ENCODE measurements at places on chromosomes 11 and 22.
A peak's percentile ranks its signal among the peaks of the same experiment; 100 is the strongest.

- DNase-seq = peak; percentile 53
These were observed 147.2 kb downstream of the TRPC6 start for GRCh38 chr11:101436511-101437142.

- peak; percentile 95 for DNase-seq
These were observed at the start of gene VWA5A for GRCh38 chr11:124114942-124115781. Gene VWA5A, plus strand, starts transcription at chr11:124115450. Its CDS starts 2,062 bp downstream, at chr11:124117512.

DNA sequence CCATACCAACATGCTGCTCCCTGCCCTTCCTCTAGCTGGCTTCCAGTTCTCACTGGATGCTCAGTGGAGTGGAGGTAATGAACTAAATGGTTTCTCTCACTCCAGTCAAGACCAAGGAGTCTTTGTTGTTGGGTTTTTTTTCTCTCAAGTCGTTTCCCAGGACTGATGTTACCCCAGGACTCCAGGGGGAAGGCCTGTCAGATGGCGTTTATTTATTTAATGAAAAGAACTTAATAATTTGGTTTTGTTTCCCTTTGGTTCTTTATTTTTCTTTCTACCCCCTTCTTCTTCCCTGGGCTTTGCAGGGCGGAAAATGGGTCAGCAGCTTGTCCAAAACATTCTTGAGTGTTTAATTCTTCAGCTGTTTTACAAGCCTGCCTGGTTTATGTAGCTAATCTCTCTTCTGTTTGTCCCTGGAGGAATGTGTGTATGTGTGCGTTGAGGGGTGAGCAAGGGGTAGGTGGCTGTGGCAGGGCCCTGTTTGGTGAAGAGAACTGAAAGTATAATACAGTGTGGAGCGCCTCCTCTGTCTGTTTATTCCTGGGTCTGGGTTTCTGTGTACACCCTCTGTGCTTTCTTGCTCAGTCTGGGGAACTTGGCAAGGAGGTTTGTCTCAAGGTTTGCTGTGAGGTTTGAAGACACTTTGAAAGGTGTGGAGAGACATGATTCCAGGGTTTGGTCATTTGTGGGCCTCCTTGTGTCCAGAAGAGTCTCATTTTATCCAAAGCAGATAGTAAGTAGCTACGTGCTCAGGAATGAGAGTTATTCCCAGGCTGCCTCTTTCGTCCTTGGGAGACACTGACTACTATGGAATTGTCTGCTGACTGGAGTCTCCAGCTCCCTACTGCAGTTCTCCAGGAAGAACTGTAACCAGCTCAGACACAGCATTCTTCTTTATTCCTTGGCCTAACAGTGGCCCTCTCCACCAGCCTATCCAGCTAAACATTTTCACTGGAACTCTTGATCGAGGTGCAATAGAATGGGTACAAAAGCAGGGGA, 175.5 kb downstream of the ADAMTS15 start:
- no peak for DNase-seq

DNA sequence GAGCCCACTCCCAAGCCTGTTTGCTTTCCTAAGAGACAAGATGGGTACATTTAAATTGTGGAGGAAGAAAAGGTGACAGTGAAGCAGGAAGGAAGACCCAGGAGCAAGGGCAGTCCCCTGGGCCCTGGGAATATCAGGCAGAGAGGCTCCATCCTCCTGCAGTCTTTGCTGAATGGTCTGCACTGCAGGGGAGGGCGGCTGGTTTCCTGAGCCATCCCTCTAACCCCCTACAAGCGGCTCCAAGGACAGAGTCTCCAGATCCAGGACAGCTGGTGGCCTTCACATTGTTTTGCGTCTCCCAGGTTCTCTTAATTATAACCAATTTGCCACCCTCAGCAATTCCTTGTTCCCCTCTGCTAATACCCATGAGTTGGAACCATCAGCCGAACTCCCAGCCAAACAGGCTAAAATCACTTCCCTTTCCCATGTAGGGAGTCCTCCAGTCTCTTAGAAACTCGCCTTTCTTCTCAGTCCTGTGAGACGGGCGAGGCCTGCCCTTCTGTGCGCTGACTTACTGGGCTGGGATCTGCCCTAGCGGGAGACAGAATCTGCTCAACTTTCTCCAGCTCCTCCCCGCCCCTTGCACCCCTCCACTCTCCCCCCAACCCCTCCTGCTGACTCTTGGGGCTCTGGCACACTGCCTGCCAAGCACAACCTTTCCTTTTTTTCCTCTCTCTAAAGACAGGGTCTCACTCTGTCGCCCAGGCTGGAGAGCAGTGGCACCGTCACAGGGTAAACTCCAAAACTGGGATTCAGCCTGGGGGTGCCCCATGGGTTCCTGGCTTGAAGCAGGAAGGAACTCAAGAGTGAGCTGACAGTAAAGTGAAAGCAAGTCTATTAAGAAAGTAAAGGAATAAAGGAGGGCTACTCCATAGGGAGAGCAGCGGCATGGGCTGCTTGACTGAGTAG, 53.4 kb upstream of the EMID1 start:
- peak; percentile 26 for DNase-seq

- DNase-seq = no peak
These were observed 276.4 kb upstream of the PLET1 start for GRCh38 chr11:112537026-112537425.

DNA sequence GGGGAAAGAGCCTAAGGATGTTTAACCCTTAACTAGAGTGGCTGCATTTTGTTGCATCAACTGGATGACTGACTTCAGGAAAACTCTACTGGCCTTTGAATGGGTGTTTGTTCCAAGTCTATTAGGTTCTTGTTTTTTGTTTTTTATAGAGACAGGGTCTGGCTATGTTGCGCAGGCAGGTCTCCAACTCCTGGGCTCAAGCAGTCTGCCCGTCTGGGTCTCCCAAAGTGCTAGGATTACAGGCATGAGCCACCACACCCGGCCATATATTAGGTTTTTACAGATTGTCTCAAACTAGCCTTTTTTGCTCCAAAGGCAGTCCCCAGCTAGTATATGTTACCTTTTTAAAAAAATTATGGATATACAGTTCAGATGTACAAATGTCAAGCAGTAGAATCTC, 1.1 kb downstream of the SMARCB1 start:
- no peak for DNase-seq

DNA sequence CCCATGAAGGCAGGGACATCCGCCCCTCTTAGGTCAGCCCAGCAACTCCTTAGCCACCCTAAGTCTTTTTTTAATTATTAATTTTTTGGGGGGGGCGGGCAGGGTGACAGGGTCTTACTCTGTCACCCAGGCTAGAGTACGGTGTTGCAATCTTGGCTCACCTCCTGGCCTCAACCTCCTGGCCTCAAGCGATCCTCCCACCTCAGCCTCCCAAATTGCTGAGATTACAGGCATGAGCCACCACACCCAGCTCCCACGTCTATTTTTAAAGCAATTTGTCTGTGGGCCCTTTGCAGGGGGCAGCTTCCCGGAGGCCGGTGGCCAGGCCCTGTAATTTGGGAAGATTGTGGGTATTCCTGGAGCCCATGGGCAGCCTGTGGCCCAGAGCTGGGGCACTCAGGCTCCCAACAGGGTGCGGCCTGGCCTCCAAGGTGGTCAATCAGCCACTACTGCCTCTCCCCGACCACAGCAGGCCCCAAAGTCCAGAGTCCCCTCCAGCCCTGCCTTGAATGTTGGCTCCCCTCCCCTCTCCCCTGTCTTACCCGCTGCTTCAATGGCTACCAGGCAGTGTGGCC, 27.2 kb downstream of the CREB3L1 start:
- DNase-seq = no peak

- DNase-seq = no peak
These were observed 26.3 kb downstream of the STK33 start for GRCh38 chr11:8567602-8568198.

- DNase-seq = no peak
These were observed 62.7 kb downstream of the LIF start for GRCh38 chr22:30183861-30184278.

DNA sequence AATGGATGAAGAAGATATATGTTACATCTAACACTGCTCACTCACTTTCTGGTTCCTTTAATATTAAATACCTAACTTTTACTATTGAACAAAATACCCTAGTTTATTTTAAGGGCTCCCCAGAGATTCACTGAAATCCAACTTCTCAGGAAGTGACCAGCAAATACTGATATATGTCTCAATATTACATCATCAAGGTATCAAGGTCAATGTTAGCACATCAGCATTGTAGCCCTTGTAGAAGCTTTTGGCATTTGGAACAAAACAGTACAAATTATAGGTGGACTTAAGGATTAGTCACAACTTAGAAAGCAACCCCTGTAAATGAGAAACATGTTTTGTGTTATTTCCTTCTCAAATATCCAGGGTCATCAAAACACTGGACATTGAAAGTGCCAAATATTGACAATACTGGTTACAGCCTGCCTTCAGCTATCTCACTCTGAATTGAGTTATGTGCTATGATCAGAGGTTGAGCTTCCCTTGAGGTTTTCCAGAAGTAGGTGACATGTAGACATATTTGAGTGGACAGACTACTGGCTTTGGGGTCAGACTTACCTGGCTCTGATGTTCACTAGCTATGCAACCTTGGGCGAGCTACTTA, 1.9 kb upstream of the ATL3 start:
- DNase-seq = no peak

- DNase-seq = no peak
These were observed 1.6 kb downstream of the CPT1A start for GRCh38 chr11:68839911-68840641.

GRCh38 chr22:30968015-30968923, at the start of gene MORC2:
Gene MORC2, minus strand, starts transcription at chr22:30968774. Its CDS starts 885 bp downstream, at chr22:30967889.
- DNase-seq = no peak

- DNase-seq = no peak
These were observed 309.3 kb downstream of the CASP12 start for GRCh38 chr11:104588970-104589369.

DNA sequence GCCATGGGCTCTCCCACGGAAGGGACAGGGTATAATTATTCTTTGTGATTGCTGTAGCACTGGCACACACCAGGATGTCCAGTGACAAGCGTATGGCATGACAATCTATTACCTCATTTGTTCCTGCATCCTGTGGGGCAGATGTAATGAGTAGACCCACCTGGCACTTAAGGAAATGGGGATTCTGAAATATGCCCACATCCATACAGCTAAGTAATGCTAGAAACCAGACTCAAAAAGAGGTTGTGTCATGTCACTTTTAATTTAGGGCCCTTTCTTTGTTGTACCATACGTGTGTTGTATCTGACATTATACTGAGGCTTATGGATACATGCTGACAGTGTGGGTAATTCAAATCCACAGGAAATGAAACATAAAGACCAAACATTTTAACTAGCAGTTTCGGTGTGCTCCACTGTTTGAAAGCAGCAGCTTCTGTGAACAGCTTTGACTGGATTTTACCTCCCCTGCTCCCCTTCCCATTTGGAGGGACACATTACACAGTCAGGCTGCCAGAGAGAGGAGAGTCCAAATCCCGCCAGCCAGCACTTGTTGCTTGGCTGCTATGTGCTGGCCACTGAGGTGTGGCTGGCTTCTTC, 21.2 kb downstream of the GRAMD1B start:
- no peak for DNase-seq

- DNase-seq = no peak
These were observed 11.2 kb upstream of the TMEM184B start for GRCh38 chr22:38284042-38284402.

GRCh38 chr22:26485013-26485412, 1.3 kb downstream of the SRRD start:
- no peak for DNase-seq

- DNase-seq = no peak
These were observed 154.9 kb downstream of the TRPC6 start for GRCh38 chr11:101428918-101429317.

DNA sequence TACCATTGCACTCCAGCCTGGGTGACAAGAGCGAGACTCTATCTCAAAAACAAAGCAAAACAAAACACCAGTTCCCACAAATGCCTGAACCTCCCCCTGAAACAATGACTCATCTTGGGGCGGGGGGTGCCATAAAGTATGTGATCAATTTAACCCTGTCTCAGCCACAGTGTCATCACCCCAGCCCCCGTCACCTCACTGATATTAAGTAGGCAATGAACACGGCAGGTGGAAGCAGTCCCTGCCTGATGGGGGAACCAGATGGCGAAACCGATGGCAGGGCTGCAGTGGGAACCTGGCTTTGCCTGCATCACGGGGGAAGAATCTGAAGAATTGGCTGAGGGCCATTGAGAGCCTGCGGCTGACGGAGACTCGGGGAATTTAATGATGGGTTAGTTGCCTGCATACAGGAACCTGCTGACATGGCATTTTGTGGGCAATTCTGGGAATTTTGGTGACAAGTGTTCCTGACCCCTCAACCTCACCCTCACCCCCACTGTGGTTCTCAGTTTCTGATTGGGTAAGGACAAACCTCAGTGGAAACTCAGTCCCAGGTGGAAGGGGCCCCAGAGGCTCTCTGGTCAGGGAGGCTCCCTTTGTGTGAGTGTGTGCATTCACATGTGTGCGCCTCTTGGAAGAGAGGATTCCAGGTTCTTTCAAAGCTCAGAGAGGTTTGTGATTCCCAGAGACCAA, 39.1 kb upstream of the SHISAL1 start:
- no peak for DNase-seq

DNA sequence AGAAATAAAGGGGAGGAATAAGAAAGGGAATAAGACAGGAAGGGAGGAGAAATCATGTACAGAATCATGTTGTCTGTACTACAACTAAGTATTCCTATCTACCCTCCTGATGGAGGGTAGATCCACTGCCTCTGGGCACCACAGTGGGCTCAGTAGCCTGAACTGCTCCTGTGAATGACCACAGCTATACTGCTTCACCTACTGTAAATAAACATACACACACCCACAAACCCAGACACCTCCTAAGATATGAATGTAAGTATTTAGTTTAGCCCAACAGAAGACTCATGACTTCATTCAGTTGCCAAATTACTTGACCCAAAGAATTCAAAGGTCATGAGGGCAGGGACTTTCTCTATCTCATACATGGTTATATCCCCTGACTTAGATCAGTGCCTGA, 177.3 kb upstream of the C11orf58 start:
- DNase-seq = no peak

DNA sequence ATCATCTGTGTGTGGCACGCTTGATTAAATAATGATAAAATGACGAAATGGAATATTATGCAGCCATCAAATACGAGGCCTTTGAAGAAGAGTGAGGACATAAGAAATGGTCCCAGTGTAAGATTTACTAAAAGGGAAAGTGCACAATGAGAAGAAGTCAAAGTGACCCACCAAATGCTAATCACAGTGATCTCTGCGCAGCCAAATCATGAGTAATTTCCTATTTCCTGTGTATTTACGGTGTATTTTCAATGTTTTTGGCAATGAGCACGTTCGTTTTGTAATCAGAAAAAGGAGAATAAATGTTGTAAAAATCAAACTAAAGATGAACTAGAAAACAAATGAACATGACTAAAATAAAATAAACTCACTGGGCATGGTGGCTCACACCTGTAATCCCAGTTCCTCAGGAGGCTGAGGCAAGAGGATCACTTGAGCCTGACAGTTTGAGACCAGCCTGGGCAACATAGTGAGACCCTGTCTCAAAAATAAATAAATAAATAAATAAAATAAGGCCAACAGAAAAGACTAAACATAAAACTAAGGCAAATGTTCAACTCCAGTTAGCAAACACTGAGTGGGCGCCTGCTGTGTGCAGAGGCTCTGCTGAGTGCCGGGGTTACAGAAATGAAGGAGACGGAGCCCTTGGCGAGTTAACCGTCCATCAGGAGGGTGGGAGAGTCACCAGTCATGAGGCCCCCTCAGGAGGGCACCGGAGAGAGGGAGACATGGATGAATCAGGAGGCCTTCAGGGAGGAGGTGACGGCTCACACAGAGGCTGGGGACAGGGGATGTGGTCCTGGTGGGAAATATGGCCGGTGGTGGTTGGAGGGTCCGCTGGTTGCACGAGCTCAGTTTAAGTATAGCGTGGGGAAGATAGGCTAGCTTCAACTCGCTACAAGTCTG, 26.0 kb upstream of the CBX7 start:
- DNase-seq = no peak

- DNase-seq = no peak
These were observed 129.5 kb downstream of the FAM76B start for GRCh38 chr11:95660038-95660437.

- DNase-seq = no peak
These were observed 33.5 kb downstream of the MYO18B start for GRCh38 chr22:25775531-25775930.
